ENCODE measurements at places on chromosomes 16 and 17. TPM values are rescaled to one million over a fixed set of nuclear protein-coding genes. Genes with fewer than 3 reads are reported as not detected.

DNA sequence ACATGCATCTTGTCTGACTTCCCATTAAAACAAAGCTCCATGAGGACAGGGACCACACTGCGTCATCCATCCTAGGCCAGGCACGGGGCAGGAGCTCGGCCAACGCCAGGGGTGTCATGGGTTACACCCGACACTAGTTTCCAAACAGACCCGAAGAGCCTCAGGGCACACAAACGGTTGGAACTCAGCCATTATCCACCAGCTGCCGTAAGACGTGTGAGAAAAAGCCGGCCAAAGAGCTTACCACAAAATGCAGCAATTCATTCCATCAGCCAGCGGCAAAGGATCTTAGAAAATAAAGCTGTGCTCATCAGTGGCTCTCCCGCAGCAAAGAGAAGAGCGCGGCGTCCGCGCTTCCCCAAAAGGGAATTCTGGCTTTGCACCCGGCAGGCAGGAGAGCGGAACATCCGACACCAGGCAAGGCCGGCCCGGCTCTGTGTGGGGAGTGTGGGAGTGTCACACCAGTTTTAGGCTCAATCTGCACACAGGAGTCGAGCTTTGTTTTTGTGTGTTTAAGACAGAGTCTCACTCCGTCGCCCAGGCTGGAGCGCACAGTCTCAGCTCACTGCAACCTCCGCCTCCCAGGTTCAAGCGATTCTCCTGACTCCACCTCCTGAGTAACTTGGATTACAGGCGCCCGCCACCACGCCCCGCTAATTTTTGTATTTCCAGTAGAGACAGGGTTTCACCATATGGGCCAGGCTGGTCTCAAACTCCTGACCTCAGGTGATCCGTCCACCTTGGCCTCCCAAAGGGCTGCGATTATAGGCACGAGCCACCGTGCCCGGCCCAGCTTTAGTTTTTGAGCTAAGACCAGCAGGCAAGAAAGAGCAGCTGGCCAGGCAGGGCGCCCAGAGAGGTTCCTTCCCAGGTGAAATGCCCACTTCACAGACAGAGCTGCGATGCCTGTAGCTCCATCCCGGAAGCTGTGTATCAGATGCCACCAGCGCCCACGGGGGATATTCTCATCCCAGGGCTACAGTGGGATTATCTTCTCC, 1.5 kb downstream of the SLC38A8 start:
- no peak for DNase-seq

ITPRIPL2 gene
- total RNA-seq = 18.2 TPM

DNA sequence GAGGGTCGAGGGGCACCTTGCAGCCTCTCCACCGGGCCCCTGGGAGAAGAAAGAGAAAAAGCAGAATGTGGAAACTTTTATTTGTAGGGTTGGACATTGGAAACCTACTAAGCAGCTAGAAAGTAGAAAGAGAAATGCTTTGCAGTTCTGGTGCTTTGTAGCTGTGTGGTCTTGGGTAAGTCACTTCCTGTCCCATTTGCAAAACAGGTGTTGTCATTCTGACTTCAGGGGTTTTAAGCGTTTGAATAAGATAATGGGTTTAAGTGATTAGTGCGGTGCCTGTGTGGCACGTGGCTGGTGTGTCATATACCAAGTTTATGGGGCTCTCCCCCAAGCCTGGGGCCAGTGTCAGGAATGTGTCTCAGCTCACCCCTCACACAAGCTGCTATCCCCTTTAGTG, 1.6 kb downstream of the CA4 start:
- no peak for DNase-seq

HOXB5 gene
- total RNA-seq = 2.8 TPM
